Esophagus mucosa (tissue), 1 donor: ENCODE measurements at places on chromosomes 4 and X.
A peak's percentile ranks its signal among the peaks of the same experiment; 100 is the strongest.

DNA sequence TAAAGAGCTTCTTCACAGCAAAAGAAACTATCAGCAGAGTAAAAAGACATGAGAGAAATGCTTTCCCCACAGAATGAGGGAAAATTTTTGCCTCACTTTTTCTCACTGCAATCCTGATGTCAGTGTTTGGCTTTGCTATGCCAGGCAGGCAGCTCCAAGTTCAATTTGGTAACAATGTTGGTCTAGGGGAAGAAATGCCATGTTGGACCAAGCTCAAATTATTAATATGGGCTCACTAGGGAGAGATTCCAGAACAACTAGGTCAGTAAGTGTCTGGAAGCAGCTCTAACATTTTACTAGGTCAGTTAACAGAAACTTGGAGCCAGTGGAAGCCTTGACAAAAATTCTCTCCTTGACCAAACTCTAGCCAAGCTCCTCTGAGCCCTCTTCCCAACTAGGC, 95.4 kb downstream of the NAF1 start:
- no peak for ATAC-seq

GRCh38 chrX:108993909-108994308, 257.5 kb upstream of the IRS4 start:
- no peak for ATAC-seq

DNA sequence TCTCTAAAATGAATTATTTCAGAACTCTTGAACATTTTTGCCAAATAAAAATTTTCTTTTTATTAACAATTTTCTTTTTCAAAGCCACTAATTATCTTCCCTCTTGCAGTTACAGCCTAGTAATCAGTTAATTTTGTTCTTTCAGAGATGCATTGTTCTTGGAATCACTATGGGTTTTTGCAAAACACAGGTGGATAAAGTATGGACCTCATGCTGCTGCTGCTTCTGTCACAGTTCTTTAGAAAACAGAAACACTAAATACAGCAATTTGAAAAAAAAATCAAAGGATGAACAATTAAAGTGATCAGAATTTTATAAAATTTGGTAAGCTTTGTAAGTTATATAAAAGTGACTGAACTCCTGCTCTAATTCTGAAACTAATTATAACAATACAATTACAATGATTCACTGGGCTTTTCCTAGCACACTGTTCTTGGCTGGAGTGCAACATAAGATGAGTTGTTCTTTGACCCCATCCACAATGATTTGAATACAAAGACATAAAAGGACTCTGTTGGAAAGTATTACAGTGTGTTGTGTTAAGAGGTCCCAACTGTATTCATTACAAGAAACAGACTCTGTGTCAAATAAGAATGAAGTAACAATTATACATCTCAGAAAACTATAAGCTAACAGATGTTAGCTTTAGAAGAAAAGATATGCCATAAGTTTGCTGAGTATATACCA, 59.4 kb upstream of the GK2 start:
- no peak for ATAC-seq

- ATAC-seq: no peak
These were observed 1006.9 kb downstream of the PCDH7 start for GRCh38 chr4:31727030-31727429.

DNA sequence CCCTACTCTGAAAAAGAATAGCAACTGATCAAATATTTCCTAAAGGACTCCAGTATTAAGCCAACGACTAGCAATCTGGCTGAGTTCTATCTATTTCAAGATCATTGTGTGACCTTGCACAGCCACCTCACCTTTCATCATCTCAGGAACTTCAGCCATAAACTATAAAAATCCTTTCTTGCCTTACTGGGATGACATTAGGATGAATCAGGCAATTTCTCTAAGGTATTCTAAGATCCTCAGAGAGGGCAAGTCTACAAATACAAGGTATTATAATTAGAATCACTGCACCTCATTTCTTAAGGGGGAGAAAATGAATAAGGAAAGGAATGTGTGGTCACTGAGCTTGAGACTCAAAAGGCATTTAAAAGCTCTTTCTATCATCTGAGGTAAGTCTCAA, 152.6 kb downstream of the GRIA3 start:
- no peak for ATAC-seq

DNA sequence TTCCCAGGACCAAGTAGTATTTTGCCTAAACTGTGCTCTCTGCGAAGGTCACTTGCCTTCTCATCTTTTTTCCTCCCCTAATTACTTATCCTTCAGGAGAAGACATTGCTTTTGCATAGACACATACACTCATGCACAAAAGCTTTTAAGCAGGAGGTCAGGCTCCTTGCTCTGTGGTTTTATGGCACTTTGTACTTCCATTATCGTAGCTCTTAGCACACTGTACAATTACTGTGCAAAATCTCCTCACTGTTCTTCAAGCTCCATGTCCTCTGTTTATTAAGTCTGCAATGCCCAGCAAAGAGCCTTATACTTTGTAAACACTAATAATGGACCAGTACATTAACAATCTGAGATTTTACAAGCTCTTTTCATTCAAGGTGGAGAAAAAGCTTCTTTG, 188.4 kb upstream of the GNPDA2 start:
- ATAC-seq: no peak

- ATAC-seq: no peak
These were observed 1074.1 kb upstream of the SLIT2 start for GRCh38 chr4:19177616-19178015.

GRCh38 chrX:116111934-116112595, 58.5 kb upstream of the AGTR2 start:
- no peak for ATAC-seq

GRCh38 chrX:471281-471680, 84.6 kb upstream of the PPP2R3B start:
- ATAC-seq: no peak

GRCh38 chr4:95362906-95363558, 185.7 kb downstream of the UNC5C start:
- ATAC-seq: no peak

DNA sequence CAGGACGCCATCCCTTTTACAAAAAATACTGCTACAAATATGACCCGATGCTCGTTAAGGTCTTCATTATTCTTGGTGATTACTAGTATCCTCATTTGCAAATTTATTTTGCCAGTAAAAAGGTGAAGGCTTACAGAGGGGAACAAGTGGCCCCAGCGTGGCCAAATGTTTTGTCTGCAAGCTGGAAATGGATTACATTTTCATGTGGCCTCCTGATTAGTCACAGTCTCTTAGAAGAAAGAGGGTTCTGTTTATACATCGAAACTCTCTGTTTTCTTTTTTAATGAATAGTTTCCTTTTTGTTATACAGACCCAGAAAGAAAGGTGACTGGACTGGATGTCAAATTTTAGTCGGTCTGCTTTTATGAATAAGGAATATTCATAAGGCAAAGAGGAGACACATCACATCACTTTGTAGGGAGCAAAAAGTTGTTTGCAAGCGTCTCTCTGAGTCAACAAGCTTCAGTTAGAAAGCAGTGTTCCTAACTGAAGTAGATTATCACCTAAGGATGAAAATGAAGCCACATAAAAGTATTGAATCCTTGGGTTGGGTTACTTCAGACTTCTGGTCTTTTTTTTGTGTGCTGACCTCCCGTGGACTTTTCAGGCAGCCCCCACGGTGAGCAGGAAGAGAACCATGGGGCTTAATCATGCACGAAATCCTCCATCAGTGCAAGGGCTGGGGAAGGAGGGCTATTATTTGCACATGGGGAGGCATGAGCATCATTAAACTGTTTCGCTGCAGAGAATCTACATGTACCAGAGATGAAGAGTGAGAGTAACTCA, 125.6 kb downstream of the ARSF start:
- no peak for ATAC-seq

- ATAC-seq: no peak
These were observed 40.9 kb upstream of the IL13RA2 start for GRCh38 chrX:115058276-115058675.

DNA sequence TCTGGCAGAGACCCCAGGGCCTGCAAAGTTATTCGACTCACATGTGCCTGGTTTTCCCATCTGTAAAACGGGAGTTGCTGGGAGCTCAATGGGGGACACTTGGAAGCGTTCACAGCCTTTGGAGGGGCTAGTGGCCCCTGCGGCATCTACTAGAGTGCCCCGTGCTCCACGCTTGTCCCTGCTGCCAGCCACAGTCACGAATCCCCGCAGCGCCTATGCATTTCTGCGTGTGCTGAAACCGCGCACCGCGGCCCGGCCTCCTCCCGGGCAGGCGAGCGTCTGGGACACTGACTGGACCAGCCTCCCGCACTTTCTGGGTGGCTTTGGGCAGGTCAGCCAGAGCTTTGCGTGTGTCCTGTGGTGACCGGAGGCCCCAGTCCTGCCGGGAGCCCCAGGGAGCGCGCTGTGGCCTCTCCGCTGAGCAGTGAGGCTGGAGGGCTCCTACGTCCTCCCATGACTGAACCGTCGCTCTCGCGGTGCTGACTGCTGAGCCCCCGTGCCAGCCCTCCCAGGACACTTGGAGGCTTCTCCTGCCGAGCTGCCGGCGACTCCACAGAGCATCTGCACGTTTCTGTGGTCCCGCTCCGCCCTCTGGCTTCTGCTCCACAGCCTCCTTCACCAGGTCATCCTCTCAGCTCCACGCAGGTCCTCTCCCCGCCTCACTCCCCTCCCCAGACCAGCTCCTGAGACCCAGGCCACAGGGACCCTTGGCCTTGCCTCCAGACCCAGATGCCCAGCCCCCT, 36.3 kb downstream of the PIGG start:
- no peak for ATAC-seq

DNA sequence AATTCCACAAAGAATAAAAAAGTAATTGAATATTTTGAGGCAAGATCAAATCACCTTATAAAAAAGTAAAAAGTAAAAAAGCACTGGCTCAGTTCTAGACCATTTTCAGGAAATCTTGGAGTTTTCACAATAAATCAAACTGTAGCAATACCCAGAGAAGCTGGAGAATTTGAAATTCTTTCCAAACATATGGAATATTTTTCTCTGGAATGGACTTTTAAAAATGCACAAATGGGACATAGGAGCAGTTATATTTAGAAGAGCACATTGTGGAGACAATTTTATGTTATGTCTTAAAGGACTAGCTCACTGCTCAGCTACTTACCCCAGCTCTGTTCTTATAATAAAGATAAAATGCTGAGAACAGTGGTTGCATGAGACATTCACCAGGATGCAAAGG, 211.9 kb upstream of the KIT start:
- ATAC-seq: no peak

- ATAC-seq: no peak
These were observed 39.8 kb upstream of the KLHL13 start for GRCh38 chrX:118156254-118156952.

DNA sequence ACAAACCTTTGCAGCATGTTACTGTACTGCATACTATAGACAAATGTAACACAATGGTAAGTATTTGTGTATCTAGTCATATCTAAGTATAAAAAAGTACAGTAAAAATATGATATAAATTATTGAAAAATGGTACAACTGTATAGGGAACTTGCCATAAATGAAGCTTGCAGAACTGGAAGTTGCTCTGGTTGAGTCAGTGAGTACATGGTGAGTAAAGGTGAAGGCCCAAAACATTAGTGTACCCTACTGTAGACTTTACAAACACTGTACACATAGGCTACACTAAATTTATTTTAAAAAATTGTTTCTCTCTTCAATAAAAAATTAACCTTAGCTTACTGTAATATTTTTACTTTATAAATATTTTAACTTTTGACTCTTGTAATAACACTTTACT, 25.8 kb downstream of the SPIN3 start:
- ATAC-seq: no peak

DNA sequence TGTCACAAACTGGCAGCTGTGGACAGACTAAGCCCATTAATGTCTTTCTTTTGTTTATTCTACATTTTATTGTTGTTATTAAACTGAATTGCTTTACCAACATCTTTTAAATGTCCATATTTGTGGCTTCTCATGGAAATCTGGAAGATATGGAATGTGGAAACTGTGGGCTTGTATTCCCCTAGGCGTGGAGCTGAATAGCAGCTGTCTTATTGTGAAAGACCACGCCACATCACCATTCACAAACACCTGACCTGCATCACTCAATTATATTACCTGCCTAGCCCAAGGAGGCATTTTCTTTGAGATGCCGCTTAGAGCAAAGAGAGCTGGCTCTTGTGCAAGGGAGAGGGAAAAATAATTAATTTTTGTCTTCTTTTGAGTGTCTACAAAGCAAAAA, 96.9 kb upstream of the GPRIN3 start:
- ATAC-seq: no peak

GRCh38 chrX:102832661-102833060, 104.4 kb upstream of the RAB40AL start:
- ATAC-seq: peak; percentile 23

GRCh38 chrX:73799888-73800287, 236.9 kb downstream of the CHIC1 start:
- no peak for ATAC-seq

- no peak for ATAC-seq
These were observed 103.5 kb downstream of the SLC34A2 start for GRCh38 chr4:25759101-25759500.

GRCh38 chrX:110081740-110082139, 78.8 kb downstream of the TMEM164 start:
- peak; percentile 63 for ATAC-seq

DNA sequence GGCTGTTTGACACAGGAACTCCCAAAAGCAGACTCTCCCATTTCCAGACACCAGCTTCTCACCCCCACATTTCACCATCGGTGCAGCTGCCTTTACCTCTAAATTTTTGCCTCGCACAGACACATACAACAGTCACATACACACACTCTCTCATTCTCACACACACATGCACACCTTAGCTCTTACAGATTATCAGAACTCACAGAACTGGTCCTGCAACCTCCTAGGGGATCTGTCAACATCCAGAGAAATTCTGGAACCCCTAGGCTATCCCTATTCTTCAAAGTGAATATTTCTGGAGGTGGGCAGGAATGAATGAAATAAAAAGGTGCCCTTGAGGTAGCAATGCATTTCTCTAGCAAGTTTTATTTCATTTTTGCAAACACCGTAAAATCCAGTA, 4.1 kb downstream of the HS6ST2 start:
- ATAC-seq: peak; percentile 53

DNA sequence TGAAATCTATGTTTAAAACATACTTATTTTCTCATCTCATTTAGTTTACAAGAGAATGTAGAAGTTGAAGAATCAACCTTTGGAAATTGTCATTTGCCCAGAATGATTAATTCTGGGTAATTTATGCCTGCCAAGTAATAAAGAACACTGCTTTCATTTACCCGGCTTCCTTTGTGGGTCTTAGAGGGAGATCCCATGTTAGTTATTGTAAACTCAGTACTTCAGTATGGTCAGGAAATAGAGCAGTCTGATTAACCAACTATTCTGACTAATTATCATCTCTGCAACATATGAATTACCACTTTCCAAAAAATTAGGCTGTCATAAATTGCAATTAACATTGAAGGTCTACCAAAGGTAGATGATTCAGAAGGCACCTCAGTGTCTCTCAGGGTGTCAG, 324.5 kb downstream of the HNRNPD start:
- no peak for ATAC-seq
